Activated T-cell treated with anti-CD3 and anti-CD28 coated beads, Interleukin-2, amount 50 U/mL, for 72 hours (primary cell): ENCODE measurements at places on chromosomes 16 and 17. TPM values are rescaled to one million over a fixed set of nuclear protein-coding genes. Genes with fewer than 3 reads are reported as not detected.

ITGAD gene
- 0.05 TPM for total RNA-seq

CLEC18B gene
- total RNA-seq: 2.4 TPM

SMIM5 gene
- total RNA-seq: 2.4 TPM

BOLA2 gene
- total RNA-seq: 12.0 TPM

NACA2 gene
- total RNA-seq: not detected

CDC6 gene
- 92.6 TPM for total RNA-seq

PTX4 gene
- total RNA-seq: not detected

MAPT gene
- total RNA-seq: 0.86 TPM

ABCA6 gene
- total RNA-seq: 0.37 TPM

IGSF6 gene
- 0.26 TPM for total RNA-seq

PLA2G10 gene
- total RNA-seq: not detected

TANC2 gene
- 16.1 TPM for total RNA-seq

IQCK gene
- 3.7 TPM for total RNA-seq

KRT222 gene
- not detected for total RNA-seq

BEAN1 gene
- total RNA-seq: not detected

CDK5RAP3 gene
- total RNA-seq: 232 TPM

GOT2 gene
- 87.7 TPM for total RNA-seq

BRIP1 gene
- total RNA-seq: 12.7 TPM

TMC5 gene
- not detected for total RNA-seq

NPTX1 gene
- 6.1 TPM for total RNA-seq

MYBBP1A gene
- 44.5 TPM for total RNA-seq

CFAP119 gene
- 4.7 TPM for total RNA-seq

SLFN12L gene
- total RNA-seq: 59.0 TPM

CCL7 gene
- total RNA-seq: not detected

RSAD1 gene
- total RNA-seq: 29.2 TPM

GLIS2 gene
- 1.3 TPM for total RNA-seq

WNT3 gene
- 0.53 TPM for total RNA-seq

KRTAP4-6 gene
- total RNA-seq: not detected

PSMD3 gene
- total RNA-seq: 95.5 TPM

PRSS36 gene
- 0.19 TPM for total RNA-seq

ARL17B gene
- total RNA-seq: 25.0 TPM

LUC7L gene
- 56.4 TPM for total RNA-seq

KRTAP4-3 gene
- total RNA-seq: not detected

CNTD1 gene
- total RNA-seq: 0.22 TPM

ZNF75A gene
- total RNA-seq: 40.4 TPM

YBX2 gene
- total RNA-seq: 3.6 TPM

TMC8 gene
- total RNA-seq: 124 TPM

KLHL36 gene
- total RNA-seq: 64.2 TPM

KCNJ18 gene
- total RNA-seq: not detected

ABCC11 gene
- total RNA-seq: 0.07 TPM

RHBDF1 gene
- total RNA-seq: 0.31 TPM

TNK1 gene
- total RNA-seq: 6.5 TPM

PDE6G gene
- 4.4 TPM for total RNA-seq

ZFP90 gene
- 51.1 TPM for total RNA-seq

CCDC154 gene
- total RNA-seq: 3.4 TPM

B4GALNT2 gene
- not detected for total RNA-seq

AATK gene
- total RNA-seq: 0.81 TPM

CRHR1 gene
- total RNA-seq: not detected

C17orf67 gene
- total RNA-seq: 4.0 TPM

ZMYND15 gene
- total RNA-seq: not detected

RBFOX1 gene
- not detected for total RNA-seq

TSNAXIP1 gene
- 0.86 TPM for total RNA-seq

ABCA8 gene
- total RNA-seq: not detected

MT1X gene
- 39.4 TPM for total RNA-seq
